Naive thymus-derived CD4-positive, alpha-beta T cell (primary cell): ENCODE measurements at places on chromosomes 4 and X. TPM values are rescaled to one million over a fixed set of nuclear protein-coding genes. Genes with fewer than 3 reads are reported as not detected.
A peak's percentile ranks its signal among the peaks of the same experiment; 100 is the strongest.

- no peaks in the 10 kb centered on the region for H3K27me3 ChIP-seq
- H3K4me3 ChIP-seq: no peak overlapping the region
- H3K36me3 ChIP-seq: no peaks in the 10 kb centered on the region
- H3K27ac ChIP-seq: no peak overlapping the region
- no peak for DNase-seq
Observed at GRCh38 chr4:68683034-68683433, 12.6 kb upstream of the UGT2B15 start.

DNA sequence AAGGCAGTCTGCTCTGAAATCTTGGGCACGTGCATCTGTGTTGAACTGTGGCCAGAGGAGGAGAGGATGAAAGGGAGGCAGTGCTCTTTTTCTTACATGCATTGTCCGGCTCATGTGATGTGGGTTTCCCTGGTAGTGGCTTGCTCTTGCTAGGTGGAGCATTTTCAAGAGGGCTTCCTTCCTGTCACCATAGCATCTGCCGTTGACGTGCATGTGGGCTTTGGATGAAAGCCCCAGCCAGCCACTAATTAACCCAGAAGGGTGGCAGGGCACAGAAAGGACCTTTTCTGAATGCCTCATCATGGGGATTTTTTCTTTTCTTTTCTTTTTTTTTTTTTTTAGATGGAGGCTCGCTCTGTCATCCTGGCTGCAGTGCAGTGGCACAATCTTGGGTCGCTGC, 121.3 kb downstream of the GPR143 start:
- peaks cover 3% of the 10 kb centered on the region for H3K4me1 ChIP-seq
- no peak overlapping the region for H3K27ac ChIP-seq
- no peaks in the 10 kb centered on the region for H3K36me3 ChIP-seq

DNA sequence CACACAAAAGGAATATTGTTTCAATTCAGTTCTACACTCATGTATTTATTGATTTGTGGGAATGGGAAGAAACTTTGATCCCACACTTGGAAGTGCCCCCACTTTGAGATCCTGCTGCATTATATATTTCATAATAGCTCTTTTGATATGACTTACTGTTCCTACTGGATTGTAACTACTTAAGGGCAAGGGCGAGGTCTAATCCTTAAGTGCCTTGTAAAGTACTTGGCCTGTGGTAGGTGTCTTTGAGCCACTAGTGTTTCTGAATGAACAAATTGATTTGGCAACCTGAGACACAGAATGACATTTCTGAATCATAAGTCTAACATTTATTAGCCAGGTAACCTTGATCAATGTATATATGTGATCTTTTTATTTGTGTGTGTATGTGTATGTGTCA, 767.2 kb downstream of the RAB28 start:
- DNase-seq: no peak
- H3K27me3 ChIP-seq: peaks cover 5% of the 10 kb centered on the region
- H3K4me1 ChIP-seq: no peaks in the 10 kb centered on the region
- no peak overlapping the region for H3K4me3 ChIP-seq

- DNase-seq: no peak
- H3K36me3 ChIP-seq: no peaks in the 10 kb centered on the region
- no peaks in the 10 kb centered on the region for H3K4me1 ChIP-seq
- H3K4me3 ChIP-seq: no peak overlapping the region
Observed at GRCh38 chrX:101686574-101686973, 26.9 kb upstream of the ARMCX2 start.

GRCh38 chrX:132125906-132126305, 1.9 kb downstream of the FRMD7 start:
- H3K4me1 ChIP-seq: no peaks in the 10 kb centered on the region
- no peaks in the 10 kb centered on the region for H3K36me3 ChIP-seq
- no peak overlapping the region for H3K27ac ChIP-seq
- no peaks in the 10 kb centered on the region for H3K27me3 ChIP-seq
- H3K4me3 ChIP-seq: no peak overlapping the region

- no peak overlapping the region for H3K27ac ChIP-seq
- peak; percentile 44 for DNase-seq
- H3K4me3 ChIP-seq: no peak overlapping the region
- H3K27me3 ChIP-seq: no peaks in the 10 kb centered on the region
- H3K4me1 ChIP-seq: no peaks in the 10 kb centered on the region
- no peaks in the 10 kb centered on the region for H3K36me3 ChIP-seq
Observed at GRCh38 chrX:120213438-120214265, 37.0 kb upstream of the ZBTB33 start.

GRCh38 chr4:53507058-53507457, 84.2 kb downstream of the LNX1 start:
- no peak overlapping the region for H3K27ac ChIP-seq
- no peaks in the 10 kb centered on the region for H3K27me3 ChIP-seq
- H3K4me3 ChIP-seq: no peak overlapping the region
- H3K4me1 ChIP-seq: no peaks in the 10 kb centered on the region
- H3K36me3 ChIP-seq: no peaks in the 10 kb centered on the region

DNA sequence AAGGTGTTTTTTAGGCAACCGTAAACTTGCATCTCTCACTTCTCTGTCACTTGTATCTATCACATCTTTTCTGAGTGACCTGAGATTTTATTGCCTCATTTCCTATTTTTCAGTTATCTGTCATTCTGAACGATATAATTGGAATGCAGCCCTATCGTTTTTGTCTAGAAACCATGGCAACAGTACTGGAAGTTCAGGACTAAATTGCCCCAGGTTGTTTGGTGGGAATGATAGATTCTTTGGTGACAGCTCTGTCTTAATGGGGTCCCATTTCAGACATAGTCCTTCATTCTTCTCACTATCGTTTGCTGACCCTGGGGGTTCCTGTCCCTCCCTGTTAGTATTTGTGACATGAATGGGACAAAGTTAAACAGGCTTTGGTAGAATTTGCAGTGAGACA, 267.7 kb upstream of the GALNT7 start:
- no peaks in the 10 kb centered on the region for H3K4me1 ChIP-seq
- H3K27ac ChIP-seq: no peak overlapping the region
- no peak overlapping the region for H3K4me3 ChIP-seq
- H3K27me3 ChIP-seq: no peaks in the 10 kb centered on the region

- H3K27ac ChIP-seq: no peak overlapping the region
- H3K27me3 ChIP-seq: no peaks in the 10 kb centered on the region
- DNase-seq: no peak
- H3K4me3 ChIP-seq: no peak overlapping the region
- no peaks in the 10 kb centered on the region for H3K36me3 ChIP-seq
- H3K4me1 ChIP-seq: no peaks in the 10 kb centered on the region
Observed at GRCh38 chrX:49896951-49897350, 17.7 kb downstream of the USP27X start.

DNA sequence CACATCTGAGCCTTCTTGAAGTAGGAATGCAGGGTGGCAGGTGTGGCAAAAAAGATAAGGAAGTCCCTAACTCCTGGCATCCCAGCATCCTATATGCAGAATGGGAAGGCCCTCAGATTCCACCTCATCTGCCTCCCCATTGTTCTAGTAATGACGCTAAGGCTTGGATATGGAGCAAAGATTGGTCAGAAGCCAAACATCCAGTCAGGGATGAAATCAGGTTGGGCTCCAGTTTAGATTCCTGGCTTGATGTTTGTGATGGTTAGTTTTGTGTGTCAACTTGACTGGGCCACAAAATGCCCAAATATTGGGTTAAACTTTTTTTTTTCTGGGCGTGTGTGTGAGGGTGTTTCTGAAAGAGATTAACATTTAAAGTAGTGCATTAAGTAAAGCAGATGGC, 39.6 kb upstream of the MAGEA4 start:
- no peaks in the 10 kb centered on the region for H3K4me1 ChIP-seq
- no peak overlapping the region for H3K27ac ChIP-seq
- H3K27me3 ChIP-seq: no peaks in the 10 kb centered on the region
- no peak for DNase-seq
- H3K36me3 ChIP-seq: no peaks in the 10 kb centered on the region
- no peak overlapping the region for H3K4me3 ChIP-seq

GRCh38 chr4:107391630-107392028, 328.4 kb downstream of the PAPSS1 start:
- DNase-seq: no peak
- no peaks in the 10 kb centered on the region for H3K36me3 ChIP-seq
- no peaks in the 10 kb centered on the region for H3K4me1 ChIP-seq
- no peak overlapping the region for H3K4me3 ChIP-seq

- no peaks in the 10 kb centered on the region for H3K36me3 ChIP-seq
- H3K4me1 ChIP-seq: no peaks in the 10 kb centered on the region
- DNase-seq: no peak
- no peak overlapping the region for H3K27ac ChIP-seq
Observed at GRCh38 chr4:144902614-144903013, 195.4 kb downstream of the ANAPC10 start.

- H3K27me3 ChIP-seq: no peaks in the 10 kb centered on the region
- H3K27ac ChIP-seq: no peak overlapping the region
- no peak overlapping the region for H3K4me3 ChIP-seq
Observed at GRCh38 chrX:100358766-100359165, 51.3 kb downstream of the PCDH19 start.

- H3K27me3 ChIP-seq: no peaks in the 10 kb centered on the region
- no peak for DNase-seq
- no peak overlapping the region for H3K4me3 ChIP-seq
- no peak overlapping the region for H3K27ac ChIP-seq
- no peaks in the 10 kb centered on the region for H3K4me1 ChIP-seq
Observed at GRCh38 chrX:111375747-111376146, 36.2 kb downstream of the DCX start.

- no peaks in the 10 kb centered on the region for H3K36me3 ChIP-seq
- H3K4me3 ChIP-seq: no peak overlapping the region
- no peaks in the 10 kb centered on the region for H3K27me3 ChIP-seq
- no peak overlapping the region for H3K27ac ChIP-seq
Observed at GRCh38 chrX:103396186-103396585, 19.8 kb downstream of the BEX3 start.

DNA sequence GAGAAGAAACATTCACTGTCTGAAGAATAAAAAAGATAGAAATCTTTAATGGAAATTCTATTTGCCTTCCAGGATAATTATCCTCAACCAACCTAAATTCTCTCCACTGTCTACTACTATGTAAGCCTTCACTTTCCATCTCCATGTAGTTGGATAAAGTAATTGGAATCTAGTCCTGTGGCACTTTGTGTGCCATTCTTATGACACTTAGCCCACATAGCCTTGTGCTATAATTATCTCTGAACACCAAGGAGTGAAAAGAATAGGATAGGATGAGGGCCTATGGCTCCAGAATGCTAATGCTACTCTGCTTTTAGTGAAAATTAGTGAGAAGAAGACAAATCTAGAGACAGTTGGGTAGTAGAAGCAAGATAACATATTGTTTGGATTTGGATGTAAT, 20.2 kb downstream of the PRSS48 start:
- H3K4me1 ChIP-seq: no peaks in the 10 kb centered on the region
- no peak overlapping the region for H3K4me3 ChIP-seq
- DNase-seq: no peak
- H3K36me3 ChIP-seq: no peaks in the 10 kb centered on the region

GRCh38 chrX:9847071-9847470, 60.8 kb downstream of the SHROOM2 start:
- no peaks in the 10 kb centered on the region for H3K27me3 ChIP-seq
- no peak for DNase-seq
- H3K36me3 ChIP-seq: no peaks in the 10 kb centered on the region
- no peaks in the 10 kb centered on the region for H3K4me1 ChIP-seq

DNA sequence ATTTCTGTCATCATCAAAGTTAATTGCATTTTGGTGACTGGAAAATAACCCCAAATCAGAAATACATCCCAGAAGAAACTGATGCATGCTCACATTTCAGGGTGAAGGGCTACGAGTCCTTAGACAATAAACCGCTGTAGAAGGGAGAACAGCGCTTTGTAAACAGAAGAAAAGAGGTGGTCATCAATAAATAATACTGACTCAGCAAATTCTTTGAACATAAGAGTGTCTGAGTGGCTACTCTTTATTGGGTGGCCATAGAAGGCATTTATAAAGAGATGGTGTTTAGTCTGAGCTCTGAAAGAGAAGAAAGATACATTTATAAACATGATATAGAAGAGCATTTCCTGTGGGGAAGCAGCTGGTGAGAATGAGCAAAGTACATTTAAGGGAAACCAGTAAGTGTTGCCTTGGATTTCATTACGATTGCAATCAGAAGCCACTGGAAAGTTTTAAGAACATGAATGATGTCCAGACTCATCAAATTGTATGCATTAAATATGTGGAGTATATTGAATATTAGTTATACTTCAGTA, 246.9 kb upstream of the GIMD1 start:
- no peak overlapping the region for H3K27ac ChIP-seq
- no peak for DNase-seq
- H3K27me3 ChIP-seq: no peaks in the 10 kb centered on the region
- no peaks in the 10 kb centered on the region for H3K4me1 ChIP-seq

- no peaks in the 10 kb centered on the region for H3K4me1 ChIP-seq
- H3K4me3 ChIP-seq: no peak overlapping the region
- H3K27me3 ChIP-seq: no peaks in the 10 kb centered on the region
Observed at GRCh38 chrX:137151403-137151802, 117.6 kb upstream of the GPR101 start.

GRCh38 chr4:159201168-159201567, 98.3 kb downstream of the RAPGEF2 start:
- H3K27me3 ChIP-seq: no peaks in the 10 kb centered on the region
- H3K4me1 ChIP-seq: no peaks in the 10 kb centered on the region
- no peak overlapping the region for H3K27ac ChIP-seq
- no peak overlapping the region for H3K4me3 ChIP-seq
- no peak for DNase-seq

DNA sequence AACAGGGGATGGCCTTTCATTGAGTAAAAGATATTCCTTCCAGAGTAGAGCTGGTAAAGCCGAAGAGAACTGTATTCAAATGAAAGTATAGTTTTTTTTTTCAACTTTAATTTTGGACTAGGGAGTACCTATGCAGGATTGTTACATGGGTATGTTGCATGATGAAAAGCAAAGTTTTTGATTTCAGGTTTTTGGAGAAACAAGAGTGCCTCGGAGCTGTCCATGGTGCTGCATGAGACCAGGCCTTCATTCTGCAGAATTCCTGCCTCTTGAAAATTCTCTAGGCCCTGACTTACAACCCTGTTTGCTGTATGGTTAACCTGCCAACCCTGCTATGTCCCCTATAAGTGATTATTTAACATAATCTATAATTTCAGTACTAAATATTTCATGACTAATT, 1065.7 kb upstream of the FTHL17 start:
- no peaks in the 10 kb centered on the region for H3K4me1 ChIP-seq
- H3K27me3 ChIP-seq: no peaks in the 10 kb centered on the region
- H3K4me3 ChIP-seq: no peak overlapping the region

DNA sequence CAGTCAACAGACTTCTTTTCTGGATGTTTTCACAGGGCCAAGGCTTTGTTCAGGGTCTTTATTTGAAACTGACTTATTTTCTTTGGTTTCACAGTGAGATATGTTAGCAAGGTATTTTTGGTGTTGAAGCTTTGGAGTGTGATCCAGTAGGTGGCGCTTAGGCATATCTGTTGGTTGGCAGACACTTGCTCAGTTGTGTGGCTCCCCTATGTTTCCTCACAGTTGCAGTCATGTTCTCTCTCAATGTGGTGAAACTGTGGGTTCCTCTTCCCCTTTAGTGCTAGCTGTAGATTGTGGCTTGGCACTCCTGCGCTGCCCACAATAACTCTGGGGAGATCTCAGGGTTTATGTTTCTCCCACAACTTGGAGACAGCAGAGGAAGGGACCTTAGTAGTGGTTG, 460.8 kb downstream of the SLITRK2 start:
- no peak for DNase-seq
- no peaks in the 10 kb centered on the region for H3K27me3 ChIP-seq
- no peaks in the 10 kb centered on the region for H3K4me1 ChIP-seq

CFAP47 gene
- polyA plus RNA-seq: not detected

NLGN4X gene
- polyA plus RNA-seq: 0.17 TPM

MND1 gene
- not detected for polyA plus RNA-seq

GRIA3 gene
- polyA plus RNA-seq: not detected

CYSLTR1 gene
- polyA plus RNA-seq: 35.8 TPM

LINC00632 gene
- polyA plus RNA-seq: 0.28 TPM

MTTP gene
- not detected for polyA plus RNA-seq

MEPE gene
- not detected for polyA plus RNA-seq

ZNF718 gene
- polyA plus RNA-seq: 6.0 TPM

RBM46 gene
- not detected for polyA plus RNA-seq

CNKSR2 gene
- 11.1 TPM for polyA plus RNA-seq

C1QTNF7 gene
- polyA plus RNA-seq: not detected
